ENCODE measurements at places on chromosomes 1 and 21.

GRCh38 chr1:14061722-14062121, 361.7 kb downstream of the PRDM2 start:
- DNase-seq = no peak

GRCh38 chr1:41764656-41765055, 154.1 kb downstream of the HIVEP3 start:
- no peak for DNase-seq

DNA sequence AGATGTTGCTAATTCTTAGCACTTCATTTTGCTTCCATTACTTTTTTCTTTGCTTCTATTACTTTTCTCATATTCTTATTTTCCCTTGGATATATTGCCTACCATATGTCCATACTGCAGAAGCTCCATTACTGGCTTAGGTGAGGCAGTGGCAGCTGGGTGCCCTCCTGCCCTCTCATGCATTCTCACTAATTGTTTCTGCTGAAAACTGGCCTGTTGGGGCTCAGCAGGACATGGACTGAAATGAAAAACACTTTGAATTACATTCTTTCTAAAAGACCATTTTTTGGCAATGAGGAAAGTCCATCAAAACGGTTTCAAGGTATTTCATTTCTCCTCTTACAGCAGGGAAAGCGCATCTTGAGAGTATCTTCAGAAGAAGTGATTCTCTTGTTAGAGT, 122.9 kb downstream of the MAST2 start:
- no peak for DNase-seq

GRCh38 chr1:160210561-160210960, 5.4 kb downstream of the PEA15 start:
- no peak for DNase-seq

DNA sequence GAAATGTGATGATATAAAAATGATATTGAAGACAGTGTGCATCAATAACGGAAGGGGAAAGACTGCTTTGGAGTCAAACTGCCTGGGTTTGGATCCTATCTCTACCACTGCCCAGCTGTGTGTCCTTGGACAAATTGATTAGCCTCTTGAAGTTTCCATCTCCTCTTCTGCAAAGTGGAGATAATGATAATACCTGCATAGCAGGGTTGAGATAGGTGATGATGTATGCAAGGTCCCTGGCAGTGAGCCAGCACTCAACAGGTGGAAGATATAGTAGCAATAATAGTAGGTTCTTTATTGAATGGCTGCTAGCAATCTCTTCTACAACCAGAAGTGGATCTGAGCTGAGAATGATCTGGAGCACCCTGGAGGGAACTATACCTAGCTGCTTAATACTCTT, 166.7 kb downstream of the MIS18A start:
- no peak for DNase-seq

DNA sequence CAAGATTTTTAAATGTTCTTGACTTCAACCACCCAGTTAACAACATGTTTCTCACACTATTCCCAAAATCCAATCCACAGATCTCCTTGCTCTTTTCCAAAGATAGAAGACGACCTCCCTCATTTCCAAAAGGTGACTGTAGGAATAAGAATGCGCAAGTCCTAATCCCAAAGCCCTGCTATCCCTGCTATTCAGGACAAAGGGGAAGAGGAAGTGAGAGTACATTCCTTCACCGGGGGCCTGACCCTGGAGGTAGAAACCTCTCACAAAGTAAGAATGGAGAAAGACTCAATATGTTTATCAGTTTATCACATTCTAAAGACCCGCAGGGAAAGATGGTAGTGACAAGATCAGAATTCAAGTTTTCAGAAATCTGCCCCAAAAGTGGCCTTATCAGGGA, 55.7 kb downstream of the PLEKHA6 start:
- DNase-seq = no peak

- DNase-seq = no peak
These were observed 81.7 kb downstream of the DNM3 start for GRCh38 chr1:171922999-171923398.

DNA sequence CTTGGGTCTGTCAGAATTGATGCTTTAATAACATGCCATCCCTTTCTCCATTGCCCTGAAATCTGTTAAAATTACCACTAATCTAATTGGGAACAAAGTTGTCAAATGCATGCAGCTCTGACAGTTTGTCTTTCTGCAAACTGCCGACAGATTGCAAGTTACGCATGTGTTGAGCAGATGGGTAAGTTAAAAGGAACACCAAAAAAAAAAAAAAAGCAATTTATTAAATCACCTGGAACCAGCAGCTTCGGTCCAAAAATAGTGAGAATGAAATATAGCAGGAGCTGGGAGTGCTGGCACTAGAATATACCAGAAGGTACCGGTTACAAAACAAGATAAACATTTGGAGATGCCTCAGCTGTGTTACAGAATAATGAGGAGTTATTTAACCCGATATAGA, 149.6 kb upstream of the C1orf87 start:
- DNase-seq = no peak

All from effector CD4-positive, alpha-beta T cell (primary cell).